Stimulated activated CD4-positive, alpha-beta T cell treated with anti-CD3 and anti-CD28 coated beads, TNF-alpha, amount 100 ng/mL, for 1 hour (primary cell): ENCODE measurements at places on chromosomes 5 and 9.

DNA sequence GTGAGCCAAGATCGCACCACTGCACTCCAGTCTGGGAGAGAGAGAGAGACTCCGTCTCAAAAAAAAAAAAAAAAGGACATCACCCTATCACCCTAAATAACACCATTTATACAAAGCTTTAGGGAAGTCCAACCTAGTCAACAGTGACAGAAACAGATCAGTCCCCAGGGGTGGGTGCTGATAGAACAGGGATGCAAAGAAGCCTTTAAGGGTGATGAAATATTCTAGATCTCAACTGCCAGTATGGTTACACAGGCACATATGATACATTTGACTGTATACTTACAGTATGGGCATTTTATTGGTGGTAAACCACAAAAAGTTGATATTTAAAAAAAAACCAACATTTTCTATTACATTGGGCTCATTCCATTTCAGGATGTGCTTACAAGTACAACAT lies 4.8 kb downstream of the RETREG1 start:
- DNase-seq: no peak

GRCh38 chr5:96627792-96628398 lies 34.3 kb upstream of the CAST start:
- no peak for DNase-seq

DNA sequence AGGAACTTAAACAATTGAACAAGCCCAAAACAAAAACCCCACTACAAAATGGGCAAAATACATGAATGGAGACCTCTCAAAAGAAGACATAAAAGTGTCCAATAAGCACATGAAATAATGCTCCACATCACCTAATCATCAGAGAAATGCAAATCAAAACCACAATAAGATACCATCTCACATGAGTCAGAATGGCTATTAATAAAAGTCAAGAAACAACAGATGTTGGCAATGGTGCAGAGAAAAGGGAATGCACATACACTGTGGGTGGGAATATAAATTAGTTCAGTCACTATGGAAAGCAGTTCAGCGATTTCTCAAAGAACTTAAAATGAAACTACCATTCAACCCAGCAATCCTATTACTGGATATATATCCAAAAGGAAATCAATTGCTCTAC lies 337.4 kb upstream of the GRIA1 start:
- no peak for DNase-seq

- DNase-seq: no peak
Observed at GRCh38 chr9:77454663-77455062, 193.5 kb downstream of the GNA14 start.

- no peak for DNase-seq
Observed at GRCh38 chr9:120396931-120397330, 183.0 kb downstream of the CDK5RAP2 start.

DNA sequence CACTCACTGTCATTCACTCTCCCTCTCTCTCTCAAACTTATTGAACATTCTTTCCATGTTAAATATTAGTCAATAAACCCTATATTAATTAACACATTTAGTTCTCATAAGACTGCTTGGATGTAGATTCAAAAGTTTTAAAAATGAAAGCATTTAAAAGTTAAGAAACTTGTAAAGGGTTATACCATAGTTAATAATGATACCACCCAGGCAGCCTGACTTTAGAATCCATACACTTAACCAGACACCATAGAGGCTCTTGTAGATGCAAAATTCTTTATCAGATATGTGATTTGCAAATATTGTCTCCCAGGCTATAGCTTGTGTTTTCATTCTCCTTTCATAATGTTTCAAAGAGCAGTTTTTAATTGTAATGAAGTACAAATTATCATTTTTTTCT lies 335.8 kb upstream of the ACTBL2 start:
- no peak for DNase-seq

DNA sequence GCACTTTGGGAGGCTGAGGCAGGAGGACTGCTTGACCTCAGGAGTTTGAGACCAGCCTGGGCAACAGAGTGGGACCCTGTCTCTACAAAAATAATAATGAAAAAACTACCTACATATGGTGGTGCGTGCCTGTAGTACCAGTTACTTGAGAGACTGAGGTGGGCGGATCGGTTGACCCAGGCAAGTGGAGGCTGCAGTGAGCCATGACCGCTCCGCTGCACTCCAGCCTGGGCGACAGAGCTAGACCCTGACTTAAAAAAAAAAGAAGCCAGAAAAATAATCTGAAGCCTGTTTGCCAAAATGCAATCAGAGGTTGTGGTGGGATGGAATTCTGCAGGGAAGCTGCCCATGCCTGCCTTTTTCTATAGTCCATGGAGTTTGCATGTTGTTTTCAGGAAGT lies 50.4 kb upstream of the GGTA1 start:
- DNase-seq: no peak

DNA sequence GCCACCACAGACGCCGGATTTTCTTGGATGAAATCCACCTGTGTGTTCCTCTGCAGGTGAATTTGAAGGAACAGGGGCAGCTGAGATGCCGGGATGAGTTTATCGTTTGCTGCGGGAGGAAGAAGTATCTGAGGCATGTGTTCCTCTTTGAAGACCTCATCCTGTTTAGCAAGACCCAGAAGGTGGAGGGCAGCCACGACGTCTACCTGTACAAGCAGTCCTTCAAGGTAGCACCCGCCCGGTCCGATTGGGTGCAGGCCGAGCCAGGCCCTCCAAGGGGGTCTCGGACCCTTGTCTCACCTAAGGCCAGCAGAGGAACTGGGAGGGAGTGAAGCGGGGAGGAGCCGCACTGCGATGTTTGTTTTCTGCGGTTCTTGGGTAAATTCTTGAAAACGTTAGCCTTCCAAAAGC lies 18.4 kb upstream of the LRRC14B start:
- DNase-seq: no peak

GRCh38 chr9:84953252-84953773 lies 283.8 kb downstream of the NTRK2 start:
- no peak for DNase-seq

DNA sequence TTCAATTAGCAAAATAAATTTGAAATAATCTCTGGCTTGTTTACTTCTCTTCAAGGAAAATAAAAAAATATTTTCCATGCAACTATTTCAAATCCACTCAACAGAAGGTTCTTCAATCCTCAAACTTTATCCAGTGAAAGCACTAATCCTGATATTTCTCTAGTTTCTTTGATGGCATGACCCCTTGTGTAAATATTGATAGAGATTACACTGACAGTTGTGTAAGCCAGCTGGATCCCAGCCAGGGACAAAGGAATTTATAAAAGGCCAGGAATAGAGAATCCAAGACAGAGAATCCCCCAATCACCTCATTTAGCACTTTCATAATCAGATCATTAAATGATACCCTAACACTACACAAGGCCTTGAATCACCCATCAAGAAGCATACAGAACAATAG lies 135.2 kb downstream of the GNA14 start:
- no peak for DNase-seq

DNA sequence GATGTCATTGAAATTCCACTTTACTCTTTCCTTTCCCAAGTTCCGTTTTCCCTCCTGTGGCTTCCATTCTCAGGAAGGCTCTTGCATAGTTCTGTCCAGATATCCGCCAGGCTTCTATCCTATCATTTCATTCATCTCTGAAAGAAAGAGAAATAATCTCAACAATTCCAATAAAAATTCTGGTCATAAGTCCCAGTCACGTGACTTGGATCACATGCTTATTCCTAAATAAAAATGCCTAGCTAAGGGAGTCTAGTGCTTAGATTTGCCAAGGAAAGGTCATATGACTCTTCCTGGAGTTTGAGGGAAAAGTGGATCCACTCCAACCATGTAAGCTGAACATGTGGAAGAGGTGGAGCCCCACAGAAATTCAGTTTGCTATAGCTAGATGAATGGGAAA lies 146.0 kb upstream of the PPP1R2B start:
- DNase-seq: no peak

- DNase-seq: no peak
Observed at GRCh38 chr5:107980923-107981692, 310.4 kb upstream of the EFNA5 start.

- DNase-seq: no peak
Observed at GRCh38 chr5:73694089-73694488, 68.1 kb downstream of the ARHGEF28 start.

DNA sequence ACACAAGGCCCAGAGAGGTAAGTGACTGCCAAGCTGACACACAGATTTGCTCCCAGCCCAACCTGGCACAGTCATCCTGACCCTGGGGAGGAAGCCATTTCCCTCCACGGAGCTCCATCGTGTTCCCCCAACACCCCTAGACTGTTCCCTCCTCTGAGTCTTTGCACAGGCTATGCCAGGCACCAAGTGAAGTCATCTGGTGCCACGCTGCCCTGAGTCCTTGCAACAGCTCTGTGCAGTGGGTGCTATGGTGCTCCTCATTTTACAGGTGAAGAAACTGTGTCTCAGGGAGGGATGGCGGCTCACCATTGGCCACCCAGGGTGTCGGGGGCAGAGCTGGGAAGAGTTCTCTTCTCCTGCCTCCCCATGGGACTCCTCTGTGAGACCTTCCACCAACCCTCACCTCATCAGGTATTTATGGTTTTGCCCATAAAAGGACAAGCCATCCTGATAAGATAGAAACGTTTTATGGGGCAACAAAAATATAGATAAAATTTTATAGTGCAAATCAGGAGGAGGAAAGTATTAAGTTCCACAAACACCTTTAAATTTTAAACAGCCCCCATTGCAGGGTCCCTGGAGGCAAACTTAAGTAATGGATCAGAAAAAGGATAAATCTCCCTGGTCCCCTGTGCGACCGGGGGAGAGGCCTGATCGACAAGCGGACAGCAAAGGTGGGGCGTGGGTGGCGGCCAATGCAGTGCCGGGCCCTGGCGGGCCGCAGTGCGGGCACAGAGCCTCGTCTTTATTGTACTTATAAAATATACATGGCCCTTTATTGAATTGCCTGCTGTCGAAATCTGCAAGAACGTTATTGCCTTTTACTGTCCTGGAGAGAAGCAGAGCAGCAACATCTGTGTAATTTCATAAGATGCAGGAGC lies 50.2 kb upstream of the ZBTB43 start:
- no peak for DNase-seq
